ENCODE measurements at places on chromosomes 2 and 18.

DNA sequence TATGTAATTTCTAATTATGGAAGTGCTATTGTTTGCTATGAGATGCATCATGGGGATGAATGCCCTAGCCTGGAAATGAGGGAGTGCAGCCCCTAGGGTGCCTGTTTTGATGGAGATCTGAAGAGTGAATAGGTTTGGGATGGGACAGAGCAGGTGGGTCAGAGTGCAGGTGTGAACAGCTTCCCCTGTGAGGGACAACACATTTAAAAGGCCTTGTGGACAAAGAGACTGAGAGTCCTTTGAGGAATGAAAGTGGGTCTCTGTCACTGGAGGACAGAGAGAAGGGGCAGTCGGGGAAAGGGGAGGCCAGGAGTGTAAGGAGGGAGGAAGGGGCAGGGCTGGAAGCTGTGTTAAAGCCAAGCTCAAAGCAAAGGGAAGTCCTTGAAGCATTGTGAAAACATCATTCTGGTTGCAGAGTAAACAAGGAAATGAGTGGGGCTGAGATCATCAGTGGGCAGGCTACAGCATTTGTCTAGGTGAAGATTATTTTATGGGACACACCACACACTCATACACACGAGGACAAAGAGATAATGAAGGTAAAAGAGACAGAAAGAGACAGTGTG, 877.6 kb downstream of the SLC4A3 start:
- DNase-seq = no peak

DNA sequence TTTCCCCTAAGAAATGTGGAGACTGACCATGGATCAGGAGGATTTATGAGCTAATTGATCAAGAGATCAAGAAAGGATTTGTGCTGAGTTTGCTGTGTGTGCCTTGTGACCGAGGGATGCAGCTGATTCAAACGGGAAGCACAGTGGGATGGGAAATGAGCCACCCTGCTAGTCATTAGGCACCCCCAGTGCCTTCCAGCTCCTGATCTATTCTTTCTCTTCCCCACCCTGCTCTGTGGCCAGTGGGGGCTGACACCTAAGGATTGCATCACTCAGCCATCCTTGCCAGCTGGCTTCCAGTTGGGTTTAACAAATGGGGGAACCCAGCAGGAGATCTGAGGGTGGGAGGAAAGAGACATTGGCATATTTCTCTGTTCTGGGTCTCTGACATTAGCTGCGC, 132.2 kb upstream of the CXCR4 start:
- DNase-seq = no peak

DNA sequence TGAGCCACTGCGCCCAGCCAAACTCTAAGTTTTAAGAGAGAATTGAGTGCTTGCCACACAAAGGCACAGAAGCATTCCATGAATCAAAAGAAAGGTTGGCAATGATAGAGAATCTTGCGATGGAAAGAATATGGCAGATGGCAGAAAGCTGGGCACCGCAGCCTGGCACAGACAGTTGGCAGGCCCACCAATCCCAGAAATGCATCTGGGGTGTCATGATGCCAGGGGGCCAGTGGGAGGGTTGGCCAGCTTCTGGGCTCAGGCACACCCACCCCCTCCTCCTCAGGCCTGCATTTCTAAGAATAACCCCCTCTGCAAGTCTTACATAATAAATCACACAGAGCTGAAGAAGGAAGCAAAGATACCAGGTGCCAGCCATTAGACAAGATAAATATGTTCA, 19.6 kb downstream of the ZNF2 start:
- DNase-seq = peak; percentile 58

- DNase-seq = no peak
Observed at GRCh38 chr2:186889101-186889879, 40.3 kb upstream of the ZSWIM2 start.

DNA sequence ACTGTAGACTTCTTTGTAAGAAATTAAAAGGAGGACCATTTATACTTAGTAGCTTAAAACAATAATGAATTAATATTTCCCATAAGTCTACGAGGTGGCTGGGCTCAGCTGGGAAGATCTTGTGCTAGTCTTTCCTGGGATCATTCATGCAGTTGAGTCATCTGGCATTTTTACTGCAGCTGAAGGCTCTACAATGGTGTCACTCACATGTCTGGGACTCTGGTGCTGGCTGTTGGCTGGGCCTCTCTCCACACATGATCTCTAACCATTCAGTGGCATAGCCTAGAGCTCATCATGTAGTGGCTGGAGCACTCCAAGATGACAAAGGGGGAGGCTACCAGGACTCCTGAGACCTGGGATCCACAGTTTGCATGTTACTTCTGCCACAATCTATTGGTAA, 35.5 kb downstream of the CLASP1 start:
- no peak for DNase-seq

All from dorsolateral prefrontal cortex (tissue), 122 donors.